CD4-positive, alpha-beta T cell treated with Interleukin-6 for 4 hours (primary cell): ENCODE measurements at places on chromosomes 1 and 21.
A peak's percentile ranks its signal among the peaks of the same experiment; 100 is the strongest.

DNA sequence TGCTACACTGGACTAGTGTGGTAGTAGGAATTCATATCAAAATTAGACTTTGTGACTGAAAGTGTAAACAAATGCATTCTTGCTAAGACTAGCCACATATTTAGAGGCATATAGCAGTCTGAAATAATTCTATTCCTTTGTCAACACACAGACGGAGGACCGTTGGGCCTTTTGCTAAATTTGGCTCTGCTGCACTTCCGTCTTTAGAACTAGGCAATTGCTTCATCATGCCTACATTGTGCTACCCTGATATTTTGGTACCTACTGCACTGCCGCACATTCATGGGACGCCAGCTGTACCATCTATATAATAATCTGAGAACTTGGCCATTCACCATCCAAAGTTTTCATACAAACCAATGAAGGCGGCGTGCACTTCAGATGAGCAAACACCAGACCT is 346.8 kb downstream of the KIF26B start:
- DNase-seq = no peak

GRCh38 chr1:47023268-47024140 is at the start of gene CYP4X1:
Gene CYP4X1, plus strand, starts transcription at chr1:47023669. Its CDS starts 149 bp downstream, at chr1:47023818.
- DNase-seq = no peak

DNA sequence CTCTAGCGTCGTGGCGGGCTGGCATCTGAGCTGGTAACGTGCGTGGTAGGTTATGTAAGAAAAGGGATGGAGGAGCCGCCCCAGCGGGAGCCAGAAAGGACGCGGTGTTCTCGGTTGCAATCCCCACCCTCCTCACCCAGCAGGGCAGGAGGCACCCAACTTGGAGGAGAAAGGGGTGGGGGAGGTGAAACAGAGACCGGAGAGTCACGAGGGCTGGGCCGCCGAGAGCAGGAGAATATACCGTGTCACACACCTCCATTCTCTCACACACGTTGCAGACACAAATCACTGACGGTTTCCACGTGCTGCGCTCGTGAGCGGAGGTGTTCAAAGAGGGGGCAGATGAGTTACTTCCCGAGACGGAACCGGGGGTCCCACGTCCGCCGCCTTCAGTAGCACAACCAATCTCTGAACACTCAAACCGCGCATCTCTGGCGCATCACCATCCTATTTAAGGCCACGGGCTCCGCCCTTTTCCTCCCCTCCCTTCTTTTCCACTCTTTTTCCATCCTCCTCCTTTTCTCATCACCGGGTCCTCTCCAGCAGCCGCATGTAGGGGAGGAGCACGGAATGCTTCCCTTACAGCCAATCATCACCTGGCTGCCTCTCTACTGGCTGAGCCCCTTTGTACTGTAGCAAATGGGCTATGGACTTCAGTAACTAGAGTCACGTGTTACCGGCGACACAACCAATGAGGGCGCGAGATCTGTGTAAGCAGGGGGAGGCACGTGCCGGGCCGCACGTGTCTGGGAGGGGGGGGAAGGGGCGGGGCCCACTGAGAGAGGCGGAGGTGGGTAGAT is at the start of gene CIART:
TSS of gene CIART (plus strand) at position 797 of the 800 bp plus-strand sequence. CDS start 714 bp downstream, outside the sequence.
- DNase-seq = peak; percentile 88

DNA sequence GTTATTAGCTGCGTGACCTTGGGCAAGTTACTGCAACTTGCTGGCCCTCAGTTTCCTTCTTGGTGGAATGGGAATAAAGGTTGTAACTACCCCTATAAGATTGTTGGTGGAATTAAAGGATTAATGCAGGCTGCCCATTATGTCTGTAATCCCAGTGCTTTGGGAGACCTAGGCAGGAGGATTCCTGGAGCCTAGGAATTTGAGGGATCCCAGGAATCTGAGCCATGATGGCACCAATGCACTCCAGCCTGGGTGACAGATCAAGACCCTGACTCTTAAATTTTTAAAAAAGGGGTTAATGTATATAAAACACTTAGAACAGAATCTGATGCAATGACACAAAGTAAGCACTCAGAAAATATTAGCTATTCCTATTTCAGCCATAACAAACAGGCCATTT is 67.3 kb downstream of the PTGER3 start:
- no peak for DNase-seq

DNA sequence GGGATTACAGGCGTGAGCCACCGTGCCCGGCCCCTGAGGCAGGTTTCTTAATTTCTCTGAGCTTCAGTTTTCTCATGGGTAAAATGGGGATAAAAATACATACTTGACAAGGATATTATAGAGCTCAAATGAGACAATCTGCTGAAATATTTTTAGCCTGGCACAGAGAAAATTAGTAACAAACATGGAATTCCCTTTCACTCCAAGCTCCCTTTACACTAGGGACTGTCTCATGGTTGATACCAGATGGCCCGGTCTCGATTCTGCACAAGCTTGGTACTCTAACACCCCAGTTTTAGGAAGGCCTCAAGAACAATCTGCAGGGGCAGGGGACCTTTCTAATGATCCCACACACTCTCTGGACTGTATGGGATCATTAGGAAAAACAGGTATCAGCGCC is 671.7 kb downstream of the SMYD3 start:
- no peak for DNase-seq

GRCh38 chr1:201716742-201717135 is 112.2 kb upstream of the IPO9 start:
- no peak for DNase-seq

DNA sequence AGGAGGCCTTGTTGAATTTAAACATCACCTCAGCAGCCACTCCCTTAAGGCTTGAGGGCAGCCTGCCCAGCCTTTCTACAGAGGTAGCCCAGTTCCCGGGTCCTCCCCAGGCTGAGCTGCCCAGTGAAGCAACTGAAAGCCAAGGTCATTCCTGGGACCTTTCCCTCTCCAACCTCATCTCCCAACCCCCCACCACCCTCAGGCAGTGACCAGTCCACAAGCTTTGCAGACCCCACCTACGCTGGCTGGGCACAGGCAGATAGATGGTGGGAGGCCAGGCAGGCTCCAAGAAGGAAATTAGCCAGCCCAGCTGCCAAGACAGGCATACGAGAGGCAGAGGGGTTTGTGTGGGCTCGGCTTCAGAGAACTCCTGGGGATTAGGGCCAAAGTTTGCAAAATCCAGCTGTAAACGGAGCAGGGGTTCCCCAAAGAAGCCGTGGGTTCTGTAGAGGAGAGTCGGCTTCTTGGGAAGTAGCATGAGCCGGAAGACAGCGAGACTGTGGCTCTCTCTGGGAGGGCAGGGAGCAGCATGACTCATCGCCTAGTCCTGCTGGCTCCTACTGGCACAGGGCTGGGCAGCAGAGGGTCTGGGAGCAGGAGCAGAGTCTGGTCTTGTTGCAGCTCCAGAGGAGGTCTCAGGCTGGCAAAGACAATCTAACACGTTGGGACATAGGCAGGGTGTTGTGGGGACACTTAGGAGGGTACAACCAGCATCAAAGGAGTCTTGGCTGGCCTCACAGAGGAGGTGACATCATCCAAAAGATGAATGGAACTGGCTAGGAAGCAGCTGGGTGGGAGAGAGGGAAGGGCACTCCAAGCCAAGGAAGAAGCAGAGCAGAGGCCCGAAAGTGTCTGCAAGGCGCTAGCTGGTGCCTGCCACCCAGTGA is 2.8 kb upstream of the ZC3H12A start:
- no peak for DNase-seq

GRCh38 chr1:44271646-44272045 is 58.4 kb downstream of the DMAP1 start:
- DNase-seq = no peak

- DNase-seq = no peak
Observed at GRCh38 chr1:150843474-150843873, 32.9 kb downstream of the ARNT start.

- no peak for DNase-seq
Observed at GRCh38 chr1:198883184-198883583, 244.3 kb downstream of the PTPRC start.

GRCh38 chr1:73467731-73468130 is 730.2 kb downstream of the LRRIQ3 start:
- no peak for DNase-seq

GRCh38 chr1:147748676-147749350 is 11.6 kb downstream of the GJA5 start:
- DNase-seq = no peak

GRCh38 chr1:205680073-205680851 is at the start of gene SLC45A3:
Gene SLC45A3, minus strand, starts transcription at chr1:205680509. Its CDS starts 15,853 bp downstream, at chr1:205664656.
- peak; percentile 67 for DNase-seq
